ENCODE measurements at places on chromosomes 7 and 10.

DNA sequence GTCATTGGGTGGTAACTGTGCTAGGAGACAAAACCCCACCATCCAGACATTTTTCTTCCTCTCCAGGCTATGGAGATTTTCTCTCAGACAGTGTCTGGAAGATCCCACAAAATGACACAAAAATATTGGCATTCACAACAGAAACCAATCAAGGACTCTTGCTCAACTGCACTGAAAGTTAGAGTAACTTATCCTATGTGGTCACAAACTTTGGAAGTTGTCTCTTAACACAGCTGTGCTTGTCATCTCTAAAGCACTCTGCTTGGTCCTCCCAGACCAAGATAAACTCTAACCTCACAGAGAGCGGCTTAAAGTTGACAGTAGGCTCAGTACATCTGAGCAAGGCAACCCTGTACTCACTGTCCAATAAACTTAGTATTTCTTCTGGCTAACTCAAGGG, 74.9 kb downstream of the AKR1C4 start:
- no peak for DNase-seq

DNA sequence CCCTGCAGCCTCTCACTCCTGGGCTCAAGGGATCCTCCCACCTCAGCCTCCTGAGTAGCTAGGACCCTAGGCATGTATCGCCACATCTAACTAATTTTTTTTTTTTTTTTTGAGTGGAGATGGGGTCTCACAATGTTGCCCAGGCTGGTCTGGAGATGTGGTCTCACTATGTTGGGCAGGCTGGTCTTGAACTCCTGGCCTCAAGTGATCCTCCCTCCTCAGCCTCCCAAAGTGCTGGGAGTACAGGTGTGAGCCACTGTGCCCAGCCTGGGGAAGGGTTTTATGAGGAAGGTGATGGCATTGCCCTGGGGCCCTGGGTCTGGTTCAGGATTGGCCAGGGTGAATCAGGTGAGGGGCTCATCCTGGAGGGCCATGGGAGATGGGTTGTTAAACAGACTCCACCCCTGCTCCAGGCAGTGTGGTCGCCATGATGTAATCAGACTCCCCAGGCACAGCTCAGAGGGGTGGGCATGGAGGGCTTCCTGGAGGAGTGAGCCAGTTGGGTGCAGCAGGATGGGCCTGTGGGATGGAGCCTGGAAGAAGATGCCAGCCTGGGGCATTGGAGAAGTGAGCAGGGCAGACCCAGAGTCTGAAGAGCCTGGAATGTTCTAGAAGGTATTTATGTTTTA, 82.7 kb downstream of the MYL10 start:
- no peak for DNase-seq

GRCh38 chr10:4595719-4596319, 230.2 kb upstream of the AKR1E2 start:
- DNase-seq = no peak

- no peak for DNase-seq
Observed at GRCh38 chr7:128026551-128026950, 4.7 kb downstream of the LRRC4 start.
